CD4-positive, alpha-beta memory T cell (primary cell): ENCODE measurements at places on chromosomes 16 and 17.

DNA sequence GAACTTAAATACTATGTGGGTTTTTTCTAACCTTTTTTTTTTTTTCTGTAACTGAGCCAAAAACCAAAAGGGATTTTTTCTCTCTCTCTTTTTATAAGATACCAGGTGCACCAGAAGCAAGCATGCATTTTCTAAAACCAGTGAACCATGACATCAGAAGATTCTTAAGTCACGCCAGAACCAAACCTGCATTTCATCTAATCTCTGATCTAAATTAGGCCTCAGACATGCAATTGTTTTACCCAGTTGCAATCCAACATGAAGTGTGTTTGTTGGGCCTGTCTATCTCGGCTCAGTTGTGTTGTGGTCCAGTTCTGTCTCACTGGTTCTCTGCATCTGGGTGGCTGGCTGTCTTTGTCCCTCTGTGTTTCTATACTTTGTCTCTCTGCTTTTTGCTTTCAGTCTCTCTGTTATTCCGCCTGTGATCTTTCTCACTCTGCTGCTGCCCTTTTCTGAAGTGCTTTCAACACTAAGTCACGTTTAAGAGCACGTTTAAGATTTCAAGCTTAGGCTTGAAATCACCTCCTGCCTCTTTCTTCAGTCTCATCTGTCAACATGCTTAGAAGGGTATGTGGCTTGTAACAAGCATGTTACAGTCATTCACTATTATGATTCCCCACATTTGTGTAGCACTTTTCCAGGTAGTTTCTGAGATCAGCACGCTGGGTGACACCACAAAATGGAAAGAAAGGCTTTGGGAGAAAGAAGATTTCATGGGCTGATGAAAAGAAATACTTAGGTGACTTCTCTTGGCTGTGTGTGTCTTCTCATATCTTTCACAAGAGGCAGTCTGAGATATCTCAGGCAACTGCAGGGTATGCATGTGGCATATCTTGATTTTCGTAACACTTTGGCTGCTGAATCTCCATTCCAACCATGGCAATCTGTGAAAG lies 488.9 kb downstream of the SHISA9 start:
- no peak for DNase-seq

DNA sequence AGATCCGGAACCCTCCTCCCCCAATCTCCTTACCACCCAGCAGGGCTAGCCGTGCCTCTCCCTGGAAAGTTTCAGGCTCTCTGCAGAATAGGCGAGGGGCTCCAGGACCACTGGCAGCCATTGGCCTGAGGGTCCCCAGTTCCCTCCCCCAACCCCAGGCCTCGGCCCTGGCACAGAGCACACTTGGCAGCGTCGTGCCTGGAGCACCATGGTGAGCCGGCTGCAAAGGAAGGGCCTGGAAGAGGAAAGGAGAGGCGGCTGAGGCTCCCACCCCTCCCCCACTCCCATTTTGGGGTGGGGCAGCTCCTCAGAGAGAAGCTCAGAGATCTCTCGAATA lies 369 bp upstream of the BTBD17 start:
- no peak for DNase-seq

DNA sequence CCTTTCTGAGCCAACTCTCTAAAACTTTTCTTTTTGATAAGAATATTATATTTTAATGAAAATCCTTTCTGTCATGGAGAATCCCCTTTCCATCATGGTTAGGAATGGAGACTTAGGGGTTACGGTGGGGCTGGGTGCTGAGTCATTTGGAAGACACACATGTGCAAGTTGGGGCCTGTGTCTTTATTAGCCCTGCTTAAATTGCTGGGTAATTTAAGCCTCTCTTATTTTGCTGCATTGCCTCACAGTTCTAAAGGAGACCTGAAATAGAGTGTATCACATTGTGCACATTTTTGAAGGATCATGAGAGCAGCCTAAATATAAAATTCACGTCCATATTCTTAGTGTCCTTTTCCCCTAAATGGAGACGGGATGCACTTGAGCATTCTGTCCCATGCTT lies 61.8 kb upstream of the RBFOX1 start:
- DNase-seq = no peak

- DNase-seq = no peak
These were observed 69.9 kb upstream of the NFAT5 start for GRCh38 chr16:69495821-69496220.

GRCh38 chr16:12300490-12300889 lies 324.0 kb downstream of the SNX29 start:
- DNase-seq = no peak

DNA sequence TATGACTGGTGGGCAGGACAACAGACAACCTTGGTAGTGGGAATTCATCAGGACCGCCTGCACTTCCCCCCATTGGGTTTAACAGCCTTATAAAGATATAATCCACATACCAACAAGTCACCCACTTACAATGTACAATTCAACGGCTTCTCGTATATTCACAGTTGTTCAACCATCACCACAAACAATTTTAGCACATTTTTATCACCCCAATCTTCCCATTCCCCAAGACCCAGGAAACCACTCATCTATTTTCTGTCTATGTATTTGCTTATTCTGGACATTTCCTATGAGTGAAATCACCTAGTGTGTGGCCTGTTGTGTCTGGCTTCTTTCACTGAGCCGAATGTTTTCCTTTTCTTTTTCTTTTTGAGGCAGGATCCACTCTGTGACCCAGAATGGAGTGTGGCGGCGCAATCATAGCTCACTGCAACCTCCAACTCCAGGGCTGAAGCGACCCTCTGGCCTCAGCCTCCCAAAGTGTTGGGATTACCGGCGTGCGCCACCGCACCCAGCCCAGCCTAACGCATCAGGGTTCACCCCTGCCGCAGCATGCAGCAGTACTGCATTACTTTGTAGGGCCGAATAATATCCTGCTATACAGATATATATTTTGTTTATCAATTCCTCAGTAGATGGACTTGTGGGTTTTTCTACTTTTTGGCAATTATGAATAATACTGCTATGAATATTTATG lies 10.9 kb downstream of the ANKS3 start:
- no peak for DNase-seq

DNA sequence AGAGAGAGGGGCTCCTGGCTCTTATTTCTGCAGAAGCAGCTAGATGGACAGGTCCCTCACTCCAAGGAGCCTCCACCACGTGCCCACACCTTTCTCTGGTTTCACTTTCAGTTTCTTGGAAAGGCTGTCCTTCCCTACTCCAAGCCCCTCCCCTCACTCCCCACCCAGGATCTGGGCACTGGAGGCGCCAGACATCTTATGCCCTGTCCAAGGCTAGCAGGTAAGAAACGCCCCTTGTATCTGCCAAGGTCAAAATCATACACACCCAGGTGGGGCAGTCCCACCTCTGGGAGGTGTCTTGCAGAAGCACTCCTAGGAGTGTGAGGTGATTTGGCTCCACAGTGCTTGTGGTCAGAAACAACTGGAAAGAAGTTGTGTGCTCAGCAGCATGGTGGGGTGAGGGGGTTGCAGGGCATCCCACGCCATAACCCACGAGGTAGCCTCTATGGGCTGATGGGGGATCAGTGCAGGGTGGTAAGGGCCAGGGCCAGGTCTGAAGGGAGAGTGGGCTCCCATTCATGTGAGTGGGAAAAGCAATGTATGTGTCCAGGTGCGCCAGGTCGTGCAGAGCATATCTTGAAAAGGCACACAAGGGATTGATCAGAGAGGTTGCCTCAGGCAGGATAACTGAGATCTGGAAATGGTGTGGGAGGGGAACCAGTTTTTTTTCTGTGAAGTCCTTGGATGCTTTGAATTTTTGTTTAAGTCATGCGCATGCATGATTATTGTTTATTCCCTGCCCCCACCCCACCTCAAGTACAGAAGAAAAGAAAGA lies 31.8 kb upstream of the PRM1 start:
- DNase-seq = peak; percentile 16

DNA sequence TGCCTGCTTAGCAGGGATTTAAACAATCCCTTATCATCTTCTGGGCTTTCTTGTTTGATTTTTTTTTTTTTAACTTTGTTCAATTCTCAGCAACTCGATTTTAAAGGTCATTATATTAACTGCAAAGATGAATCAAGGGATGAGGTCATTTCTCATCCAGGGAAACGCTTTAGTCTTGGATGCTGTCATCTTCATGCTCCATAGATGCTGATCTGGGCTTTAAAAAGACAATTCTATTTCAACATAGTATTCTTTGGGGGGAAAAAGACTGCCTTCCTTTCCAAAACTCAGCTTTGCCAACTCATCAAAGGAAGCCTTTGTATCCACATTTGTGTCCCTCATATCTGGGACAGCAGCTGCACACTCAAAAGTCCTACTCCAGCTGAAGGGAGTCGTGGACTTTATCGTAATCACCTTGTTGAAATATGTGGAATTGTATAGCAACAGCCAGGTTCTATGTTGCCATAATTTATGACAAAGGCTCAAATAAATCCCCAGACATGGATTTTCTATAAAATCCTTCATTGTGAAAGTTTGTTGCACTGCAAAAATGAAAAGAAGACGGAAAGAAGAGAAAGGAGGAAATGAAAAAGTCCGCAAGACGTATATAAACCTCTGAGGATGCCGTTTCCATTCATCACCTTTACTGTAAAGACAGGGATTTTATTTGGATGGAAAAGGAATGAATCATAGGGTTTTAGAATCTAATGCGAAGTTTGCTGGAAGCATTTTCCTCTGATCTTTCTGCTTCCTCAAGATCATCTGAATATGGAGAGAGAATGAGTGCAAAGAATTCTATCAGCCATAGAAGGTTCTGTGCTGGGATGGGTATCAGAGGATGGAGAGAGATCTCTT lies 48.6 kb upstream of the XYLT1 start:
- no peak for DNase-seq

DNA sequence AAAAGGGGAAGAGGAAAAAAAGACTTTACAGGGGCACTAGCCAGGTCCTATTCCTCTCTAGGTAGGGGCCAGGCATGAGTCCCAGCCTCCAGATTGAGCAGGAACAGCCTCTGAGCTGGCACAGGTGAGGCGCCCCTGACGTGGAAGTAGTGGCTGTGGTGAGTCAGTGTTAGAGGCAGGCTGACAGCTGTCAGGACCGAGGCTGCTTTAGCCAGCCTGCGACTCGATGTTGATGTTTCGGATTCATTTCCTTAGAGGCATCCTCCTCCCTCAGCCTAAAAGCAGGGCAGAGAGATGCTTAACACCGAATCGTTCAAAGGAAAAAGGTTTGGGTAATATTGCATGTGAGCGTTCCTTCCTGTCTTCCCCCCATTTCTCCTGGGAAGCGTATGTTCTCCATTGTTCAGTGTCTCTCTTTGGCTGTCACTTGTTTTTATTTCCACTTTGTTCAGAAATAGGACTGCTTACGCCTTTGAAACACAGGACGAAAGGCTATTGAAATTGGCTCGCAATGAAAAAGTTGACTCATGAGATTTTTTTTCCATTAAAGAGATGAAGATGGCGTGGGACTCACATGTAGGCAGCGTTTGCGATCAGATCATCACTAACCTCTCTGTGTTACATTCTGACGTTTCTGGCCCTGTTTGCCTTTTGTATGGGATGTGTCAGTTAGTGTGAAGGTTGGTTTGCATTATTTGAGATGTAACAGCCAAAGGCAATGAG lies 1.3 kb downstream of the KIAA0513 start:
- DNase-seq = peak; percentile 76

DNA sequence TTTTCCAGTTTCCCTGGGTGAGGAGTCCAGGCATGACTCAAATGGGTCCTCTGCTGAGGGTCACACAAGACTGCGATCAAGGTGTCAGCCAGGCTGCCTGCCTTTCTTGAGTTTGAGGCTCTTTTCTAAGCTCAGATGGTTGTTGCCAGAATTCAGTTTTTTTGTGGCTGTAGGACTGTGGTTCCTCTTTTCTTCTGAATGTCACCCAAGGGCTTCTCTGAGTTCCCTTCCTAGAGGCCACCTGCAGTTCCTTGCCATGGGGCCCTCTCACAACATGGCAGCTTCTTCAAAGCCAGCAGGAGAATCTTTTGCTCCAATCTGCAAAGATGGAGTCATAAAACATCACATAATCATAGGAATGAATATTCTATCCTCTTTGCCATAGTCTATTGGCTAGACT lies 17.5 kb downstream of the LIMD2 start:
- no peak for DNase-seq

GRCh38 chr17:9798724-9799123 lies 7.3 kb upstream of the DHRS7C start:
- no peak for DNase-seq

- DNase-seq = no peak
These were observed 12.4 kb upstream of the IL4R start for GRCh38 chr16:27301236-27301861.

DNA sequence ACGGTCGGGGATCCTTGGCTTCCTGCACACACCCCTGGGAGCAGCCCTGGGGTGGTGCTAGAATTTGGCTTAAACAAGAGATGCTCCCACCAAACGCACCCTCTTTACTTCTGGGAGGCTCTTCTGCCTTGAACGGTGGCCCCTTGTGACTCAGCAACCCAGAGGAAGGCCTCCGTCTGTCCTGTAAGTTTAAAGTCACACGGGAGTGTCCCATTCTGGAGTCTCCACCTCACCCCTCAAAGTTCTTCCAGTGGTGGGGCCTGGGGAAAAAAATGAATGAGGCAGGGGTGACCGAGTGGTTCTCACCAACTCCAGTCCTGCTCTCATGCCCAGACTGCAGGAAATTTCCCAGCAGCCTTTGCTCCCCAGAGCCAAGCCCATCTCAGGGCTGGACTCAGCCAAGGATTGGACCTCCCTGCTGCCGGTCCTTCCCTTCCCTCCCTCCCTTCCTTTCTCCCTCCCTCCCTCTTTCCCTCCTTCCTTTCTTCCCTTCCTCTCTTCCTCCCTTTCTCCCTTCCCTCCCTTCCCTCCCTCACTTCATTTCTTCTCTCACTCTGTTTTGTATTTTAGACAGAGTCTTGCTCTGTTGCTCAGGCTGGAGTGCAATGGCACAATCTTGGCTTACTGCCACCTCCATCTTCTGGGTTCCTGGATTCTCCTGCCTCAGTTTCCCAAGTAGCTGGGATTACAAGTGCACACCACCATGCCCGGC lies 11.4 kb downstream of the ITGAD start:
- no peak for DNase-seq

GRCh38 chr16:71927383-71927782 lies 32.1 kb downstream of the IST1 start:
- DNase-seq = no peak

DNA sequence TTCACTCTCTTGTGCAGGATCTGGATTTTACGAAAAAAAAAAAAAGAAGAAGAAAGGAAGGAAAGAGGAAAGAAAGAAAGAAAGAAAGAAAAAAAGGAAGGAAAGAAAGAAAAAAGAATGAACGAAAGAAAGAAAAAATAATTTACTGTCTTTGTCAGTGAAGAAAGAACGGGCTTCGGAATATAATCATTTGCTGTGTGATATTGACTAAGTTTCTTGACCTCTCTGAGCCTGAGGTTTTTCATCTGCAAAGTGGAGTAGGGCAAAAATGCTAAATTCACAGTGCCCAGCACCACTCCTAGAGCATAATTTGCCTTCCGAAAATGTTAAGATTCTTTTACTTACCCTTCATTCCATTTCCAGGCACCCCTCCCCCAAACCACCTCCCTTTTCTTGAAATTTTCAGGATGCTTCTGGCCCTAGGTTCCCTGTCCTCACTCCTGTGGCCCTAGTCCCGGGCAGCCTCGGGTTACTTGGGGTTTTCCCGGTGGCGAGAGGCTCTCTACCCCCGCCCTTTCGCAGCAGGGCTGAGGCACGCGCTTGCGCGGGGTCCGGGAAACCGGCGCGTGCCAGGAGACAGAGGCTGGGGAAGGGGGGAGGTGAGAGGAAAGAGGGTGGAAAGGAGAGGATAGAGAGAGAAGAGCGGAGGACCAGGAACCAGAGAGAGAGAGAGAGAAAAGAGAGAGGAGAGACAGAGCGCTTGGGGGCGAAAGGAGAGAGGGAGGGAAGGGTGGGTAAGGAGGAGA lies at the start of gene CNTNAP1:
Gene CNTNAP1 (plus strand): TSS at position 556 of the 746 bp plus-strand sequence. CDS start 299 bp downstream, outside the sequence.
- no peak for DNase-seq

- no peak for DNase-seq
These were observed 6.1 kb downstream of the OR1A1 start for GRCh38 chr17:3213587-3213986.
